ENCODE measurements at places on chromosomes 4 and X. TPM values are rescaled to one million over a fixed set of nuclear protein-coding genes. Genes with fewer than 3 reads are reported as not detected.

The TEX13D gene
- total RNA-seq = not detected

The LRP2BP gene
- 0.56 TPM for total RNA-seq

The SASH3 gene
- total RNA-seq = not detected

The FAT1 gene
- total RNA-seq = 519 TPM

The PPARGC1A gene
- total RNA-seq = under 0.01 TPM

The CASP6 gene
- total RNA-seq = 45.0 TPM

The SHOX gene
- total RNA-seq = not detected

The ANK2 gene
- 5.3 TPM for total RNA-seq

The ETDB gene
- total RNA-seq = not detected

The KCTD8 gene
- total RNA-seq = not detected

The UTP3 gene
- 14.9 TPM for total RNA-seq

The DMD gene
- 11.8 TPM for total RNA-seq

The ATP11C gene
- total RNA-seq = 40.0 TPM

The MID1 gene
- 63.0 TPM for total RNA-seq

The GATA1 gene
- not detected for total RNA-seq

The PITX2 gene
- 3.6 TPM for total RNA-seq

The SPATA4 gene
- 0.28 TPM for total RNA-seq

The EXOC1L gene
- not detected for total RNA-seq

The CLNK gene
- not detected for total RNA-seq

The PDE5A gene
- total RNA-seq = 567 TPM

The FAM184B gene
- 0.18 TPM for total RNA-seq

The SYAP1 gene
- total RNA-seq = 55.0 TPM

The HSFX4 gene
- total RNA-seq = not detected

The MAGEE2 gene
- total RNA-seq = not detected

The HERC3 gene
- total RNA-seq = 9.5 TPM

Data from IMR-90 (cell line).